Activated CD8-positive, alpha-beta memory T cell treated with anti-CD3 and anti-CD28 coated beads, Interleukin-2, amount 10 ng/mL, durations not matched to agents 7 days and 5 days (primary cell): ENCODE measurements at places on chromosomes 7 and 10. TPM values are rescaled to one million over a fixed set of nuclear protein-coding genes. Genes with fewer than 3 reads are reported as not detected.

Gene NXPH1
- total RNA-seq: not detected

Gene MOGAT3
- not detected for total RNA-seq

Gene ADAM12
- total RNA-seq: 0.67 TPM

Gene PPP1R3A
- not detected for total RNA-seq

Gene MBL2
- not detected for total RNA-seq

Gene INHBA
- not detected for total RNA-seq
